Stimulated activated CD8-positive, alpha-beta memory T cell treated with anti-CD3 and anti-CD28 coated beads, Interleukin-15, amount 100 ng/mL, for 24 hours (primary cell): ENCODE measurements at places on chromosomes 3 and 15.

DNA sequence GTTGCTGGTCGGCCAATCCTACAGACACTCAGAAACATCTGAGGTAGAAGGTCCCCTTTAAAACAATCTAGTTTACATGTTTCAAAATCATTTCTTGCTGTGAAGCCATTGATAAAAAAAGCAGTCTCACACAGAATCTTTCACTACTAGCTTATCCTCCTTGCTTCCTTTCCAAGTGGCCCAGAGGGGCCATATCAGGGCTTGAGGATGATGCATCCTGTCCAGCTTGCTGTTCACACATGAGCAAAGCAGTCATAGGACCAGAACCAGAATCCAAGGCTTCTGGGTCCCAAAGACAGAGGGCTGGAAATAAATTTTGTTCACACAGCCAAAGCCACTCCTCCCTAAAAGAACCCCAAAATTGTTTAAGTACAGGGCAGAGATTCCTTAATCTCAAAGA is 9.2 kb upstream of the LYZL4 start:
- no peak for DNase-seq

DNA sequence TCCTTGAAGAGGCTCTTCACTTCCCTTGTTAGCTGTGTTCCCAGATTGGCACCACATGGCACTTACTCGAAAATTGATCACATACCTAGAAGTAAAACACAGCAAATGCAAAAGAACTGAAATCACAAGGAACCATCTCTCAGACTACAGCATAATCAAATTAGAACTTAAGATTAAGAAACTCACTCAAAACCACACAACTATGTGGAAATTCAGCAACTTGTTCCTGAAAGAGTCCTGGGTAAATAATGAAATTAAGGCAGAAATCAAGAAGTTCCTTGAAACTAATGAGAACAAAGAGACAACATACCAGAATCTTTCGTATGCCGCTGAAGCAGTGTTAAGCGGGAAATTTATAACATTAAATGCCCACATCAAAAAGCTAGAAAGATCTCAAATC is 566.3 kb upstream of the TGFBR2 start:
- DNase-seq, result no peak

DNA sequence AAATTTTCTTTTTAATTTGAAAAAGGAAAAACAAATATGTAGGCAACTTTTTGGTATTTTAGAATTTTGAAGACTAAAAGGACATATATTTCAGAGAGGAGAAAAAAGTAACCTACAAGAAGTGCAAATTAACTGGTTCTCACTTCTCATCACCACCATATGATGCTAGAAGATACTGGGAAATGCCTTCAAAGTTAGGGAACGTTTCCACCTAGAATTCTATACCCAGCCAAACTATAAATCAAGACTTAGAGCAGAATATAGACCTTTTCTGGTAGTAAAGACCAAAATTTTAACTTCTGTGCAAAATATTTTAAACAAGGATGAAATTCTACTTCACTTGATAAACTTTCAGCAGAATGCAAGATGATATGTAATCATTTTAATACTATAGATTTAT is 112.3 kb upstream of the PHLDB2 start:
- DNase-seq, result no peak

DNA sequence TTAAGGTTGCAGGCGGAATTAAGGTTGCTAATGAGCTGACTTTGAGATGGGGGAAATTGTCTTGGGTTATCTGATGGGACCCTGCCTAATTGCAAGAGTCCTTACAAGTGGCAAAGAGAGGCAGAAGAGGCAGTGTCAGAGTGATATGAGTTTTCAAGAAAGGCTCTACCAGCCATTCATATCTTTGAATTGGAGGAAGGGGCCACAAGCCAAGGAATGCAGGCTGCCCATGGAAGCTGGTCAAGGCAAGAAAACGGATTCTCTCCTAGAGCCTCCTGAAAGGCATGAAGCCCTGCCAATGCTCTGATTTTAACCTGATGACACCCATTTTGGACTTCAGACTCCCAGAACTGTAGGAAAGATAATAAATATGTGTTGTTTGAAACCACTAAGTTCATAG is 20.6 kb upstream of the SMAD6 start:
- DNase-seq, result no peak

DNA sequence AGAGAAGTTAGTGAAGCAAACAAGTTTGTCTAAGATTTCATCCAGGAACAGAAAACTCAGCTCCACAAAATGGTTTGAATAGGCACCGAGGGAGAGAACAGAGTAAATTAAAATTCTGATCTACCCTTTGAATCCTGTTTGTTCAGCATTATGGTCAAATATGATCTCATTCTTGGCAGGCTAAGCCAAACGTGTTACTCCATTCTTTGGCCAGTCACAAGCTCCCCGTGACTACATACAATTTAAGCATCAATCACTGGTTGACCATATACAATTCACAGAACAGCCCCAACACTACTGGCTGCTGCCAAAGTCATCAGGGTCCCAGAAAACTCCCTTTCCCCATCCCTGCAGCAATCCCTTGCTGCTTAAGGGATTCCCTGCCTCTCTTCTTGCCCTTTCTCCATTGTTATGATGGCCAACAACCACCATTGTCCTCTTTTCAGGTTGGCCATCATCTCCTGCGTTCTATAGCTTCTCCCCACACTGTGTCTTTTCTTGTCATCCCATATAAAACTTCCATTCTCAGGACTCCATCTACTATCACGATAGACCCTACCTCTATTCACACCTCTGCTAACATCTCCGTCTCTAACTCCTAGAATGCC is 46.3 kb downstream of the GOLIM4 start:
- DNase-seq, result no peak

DNA sequence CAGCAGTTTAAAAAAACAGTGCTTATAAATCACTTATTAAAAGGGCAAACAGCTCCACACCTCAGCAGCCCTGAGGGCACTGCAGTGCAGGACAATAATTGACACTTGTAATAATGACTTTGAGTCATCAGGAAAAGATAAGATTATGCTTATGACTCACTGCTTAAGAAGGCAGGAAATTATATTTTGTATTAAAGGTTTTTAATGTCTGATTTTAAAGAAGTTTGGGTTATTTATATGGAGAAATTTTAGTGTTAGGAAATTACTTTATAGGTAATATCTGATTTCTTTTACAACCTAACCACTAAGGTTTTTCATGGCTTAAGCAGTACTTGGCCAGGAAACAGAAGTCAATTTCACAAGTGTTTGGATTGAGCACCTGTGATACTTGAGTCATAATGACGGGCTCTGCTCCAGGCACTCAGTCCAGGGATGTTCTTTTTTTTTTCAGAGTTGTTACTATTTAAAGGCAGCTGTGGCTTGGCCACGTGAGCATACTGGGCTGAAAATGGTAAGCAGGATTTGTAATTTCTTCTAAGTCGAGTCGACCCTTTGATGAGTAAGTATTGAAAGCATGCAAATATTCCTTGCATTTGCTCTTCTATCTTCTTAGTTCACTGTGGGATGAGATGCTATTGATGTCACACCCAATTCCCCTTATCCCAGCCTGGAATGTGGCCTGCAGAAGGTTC is 21.6 kb upstream of the SLC6A20 start:
- no peak for DNase-seq
